Adrenal gland (tissue), 19 donors: ENCODE measurements at places on chromosomes 2 and 18. TPM values are rescaled to one million over a fixed set of nuclear protein-coding genes. Genes with fewer than 3 reads are reported as not detected.
A peak's percentile ranks its signal among the peaks of the same experiment; 100 is the strongest.

DNA sequence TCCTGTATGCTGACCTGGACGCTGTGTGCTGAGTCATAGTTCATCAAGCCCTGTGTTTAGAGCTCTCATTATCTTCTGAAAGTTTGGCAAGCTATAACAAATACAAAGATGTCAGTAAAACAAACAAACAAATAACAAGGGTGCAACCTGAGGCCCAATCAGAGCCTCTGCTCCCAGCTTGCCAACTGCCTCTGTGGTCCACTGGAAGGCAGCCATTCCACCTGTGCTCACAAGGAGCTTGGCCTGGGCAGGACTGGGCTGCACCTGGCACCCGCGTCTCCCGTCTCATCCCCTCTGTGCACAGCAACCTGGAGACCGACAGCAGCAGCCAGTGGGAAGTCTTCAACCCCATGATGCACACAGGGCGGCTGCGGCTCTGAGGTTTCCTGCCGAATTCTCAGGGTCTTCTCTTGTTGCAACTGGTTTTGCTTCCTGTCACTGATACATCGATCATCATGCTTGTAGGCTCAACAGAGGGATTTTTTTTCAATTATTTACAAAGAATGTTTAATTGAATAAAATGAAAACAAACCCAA is 97.8 kb downstream of the TMEM18 start:
- H3K4me1 ChIP-seq, result no peaks in the 10 kb centered on the region
- no peaks in the 10 kb centered on the region for H3K36me3 ChIP-seq
- H3K27me3 ChIP-seq, result no peaks in the 10 kb centered on the region

DNA sequence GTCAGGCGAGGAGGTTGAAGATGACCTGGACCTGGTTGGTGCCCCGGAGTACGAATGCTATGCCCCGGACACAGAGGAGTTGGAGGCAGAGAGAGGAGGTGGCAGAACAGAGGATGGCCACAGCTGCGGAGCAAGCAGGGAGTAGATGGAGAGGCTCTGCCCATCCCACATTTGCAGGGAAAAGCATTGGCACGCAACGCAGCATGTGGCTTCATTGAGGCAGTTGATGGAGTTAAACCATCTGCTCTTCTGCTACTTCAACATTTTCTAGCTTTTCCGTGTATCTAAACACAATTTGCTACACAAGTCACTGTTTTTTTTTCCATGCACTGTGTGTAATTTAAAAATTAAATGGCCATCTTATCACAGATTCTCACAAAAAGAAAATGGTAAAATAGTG is 11.8 kb downstream of the RBFA start:
- no peak overlapping the region for H3K4me3 ChIP-seq
- no peaks in the 10 kb centered on the region for H3K36me3 ChIP-seq
- H3K27ac ChIP-seq, result no peak overlapping the region
- no peak for DNase-seq
- H3K27me3 ChIP-seq, result no peaks in the 10 kb centered on the region

RFX8 gene
- 0.76 TPM for total RNA-seq

IL36A gene
- total RNA-seq, result not detected

CHRND gene
- total RNA-seq, result 0.19 TPM

DNA sequence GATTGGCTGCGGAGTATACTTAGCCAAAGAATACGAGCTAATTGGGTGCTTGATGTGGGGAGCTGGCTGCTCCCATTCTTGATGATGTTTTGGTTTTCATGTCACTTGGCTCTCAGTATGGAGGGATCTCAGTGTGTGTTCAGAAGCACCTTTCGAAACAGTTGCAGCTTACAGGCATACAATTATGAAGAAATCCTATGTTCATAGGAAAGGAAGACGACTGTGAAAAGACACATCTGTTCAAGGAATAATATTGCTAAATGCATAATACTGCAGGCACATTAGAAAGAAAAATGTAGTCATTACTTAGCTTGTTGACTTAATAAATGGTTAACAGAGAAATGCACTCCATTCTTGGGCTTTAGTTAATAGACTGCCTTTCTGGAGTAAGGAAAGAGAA is 4.1 kb downstream of the LRRC30 start:
- H3K27ac ChIP-seq, result no peak overlapping the region
- H3K27me3 ChIP-seq, result no peaks in the 10 kb centered on the region
- no peak for DNase-seq
- H3K36me3 ChIP-seq, result no peaks in the 10 kb centered on the region
- H3K4me3 ChIP-seq, result no peak overlapping the region
- no peaks in the 10 kb centered on the region for H3K4me1 ChIP-seq

GRCh38 chr2:191961556-191961955 is 114.7 kb upstream of the CAVIN2 start:
- H3K4me3 ChIP-seq, result no peak overlapping the region
- H3K27ac ChIP-seq, result no peak overlapping the region
- DNase-seq, result no peak
- no peaks in the 10 kb centered on the region for H3K27me3 ChIP-seq
- no peaks in the 10 kb centered on the region for H3K36me3 ChIP-seq
- H3K4me1 ChIP-seq, result no peaks in the 10 kb centered on the region

ERFE gene
- total RNA-seq, result not detected

- H3K4me3 ChIP-seq, result no peak overlapping the region
- no peaks in the 10 kb centered on the region for H3K27me3 ChIP-seq
- no peaks in the 10 kb centered on the region for H3K36me3 ChIP-seq
- H3K4me1 ChIP-seq, result peaks cover 8% of the 10 kb centered on the region
- no peak for DNase-seq
These were observed 44.8 kb downstream of the RRM2 start for GRCh38 chr2:10167316-10167715.

DNA sequence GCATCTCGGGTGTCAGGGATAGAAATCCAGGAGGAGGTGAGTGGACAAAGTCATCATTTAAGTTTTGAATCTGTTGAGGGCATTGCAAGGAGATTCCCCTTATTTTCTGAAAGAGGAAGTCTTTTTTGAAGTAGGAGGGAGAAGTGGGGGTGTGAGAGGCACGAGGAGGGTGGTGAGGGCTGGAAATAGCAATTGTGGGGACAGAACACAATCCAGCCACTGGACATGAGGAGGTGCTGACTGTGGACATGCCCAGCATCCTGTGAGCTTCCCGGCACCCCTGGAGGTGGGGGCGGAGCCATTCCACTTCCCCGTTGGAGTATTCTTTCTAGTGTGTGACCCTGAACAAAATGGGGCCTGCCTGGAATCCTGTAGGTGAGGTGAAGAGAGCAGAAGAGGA is 310.7 kb upstream of the EPAS1 start:
- no peak overlapping the region for H3K4me3 ChIP-seq
- DNase-seq, result peak; percentile 55
- no peaks in the 10 kb centered on the region for H3K36me3 ChIP-seq
- peaks cover 3% of the 10 kb centered on the region for H3K4me1 ChIP-seq
- no peaks in the 10 kb centered on the region for H3K27me3 ChIP-seq

GRCh38 chr18:62759704-62760402 is 44.5 kb downstream of the PHLPP1 start:
- no peak overlapping the region for H3K27ac ChIP-seq
- no peak overlapping the region for H3K4me3 ChIP-seq
- no peaks in the 10 kb centered on the region for H3K36me3 ChIP-seq
- H3K27me3 ChIP-seq, result no peaks in the 10 kb centered on the region
- peaks cover 10% of the 10 kb centered on the region for H3K4me1 ChIP-seq
- DNase-seq, result no peak

DNA sequence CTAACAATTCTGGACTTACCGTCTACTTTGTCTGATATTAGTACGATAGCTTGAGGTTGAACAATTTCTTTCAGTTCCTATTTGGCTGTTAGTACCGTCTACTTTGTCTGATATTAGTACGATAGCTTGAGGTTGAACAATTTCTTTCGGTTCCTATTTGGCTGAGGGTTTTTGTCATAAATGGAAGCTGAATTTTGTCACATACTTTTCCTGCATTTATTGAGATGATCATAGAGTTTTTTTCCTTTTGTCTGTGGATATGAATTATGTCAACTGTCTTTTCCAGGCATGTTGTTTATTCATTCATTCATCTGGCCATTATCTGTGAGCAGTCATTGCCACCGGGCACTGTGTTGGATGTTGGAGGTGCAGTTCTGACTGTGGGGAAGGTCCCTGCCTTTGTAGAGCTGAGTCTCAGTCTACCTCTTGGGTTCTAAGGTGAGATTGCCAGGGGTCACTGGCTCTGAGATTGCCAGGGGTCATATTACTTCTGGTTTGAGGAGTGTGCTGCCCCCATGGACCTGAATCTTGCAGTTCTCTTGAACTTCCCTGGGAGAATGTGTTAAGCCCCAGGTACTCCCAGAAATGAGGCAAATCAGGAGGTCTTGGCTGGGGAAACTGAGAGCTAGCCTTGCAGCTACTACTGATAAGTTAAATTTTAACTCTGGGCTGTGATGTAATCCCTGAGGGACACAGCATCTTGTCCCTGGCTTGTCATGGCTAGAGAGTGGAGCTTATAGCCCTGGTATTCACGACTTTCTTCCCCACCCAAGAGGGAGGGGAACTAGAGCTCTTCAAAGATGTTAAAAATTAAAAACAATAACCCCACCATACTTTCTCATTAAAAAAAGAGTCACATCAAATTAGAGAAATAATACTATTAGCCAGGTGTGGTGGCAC is 89.1 kb upstream of the MBOAT2 start:
- H3K27me3 ChIP-seq, result no peaks in the 10 kb centered on the region
- H3K27ac ChIP-seq, result no peak overlapping the region
- no peak for DNase-seq
- no peak overlapping the region for H3K4me3 ChIP-seq

DNA sequence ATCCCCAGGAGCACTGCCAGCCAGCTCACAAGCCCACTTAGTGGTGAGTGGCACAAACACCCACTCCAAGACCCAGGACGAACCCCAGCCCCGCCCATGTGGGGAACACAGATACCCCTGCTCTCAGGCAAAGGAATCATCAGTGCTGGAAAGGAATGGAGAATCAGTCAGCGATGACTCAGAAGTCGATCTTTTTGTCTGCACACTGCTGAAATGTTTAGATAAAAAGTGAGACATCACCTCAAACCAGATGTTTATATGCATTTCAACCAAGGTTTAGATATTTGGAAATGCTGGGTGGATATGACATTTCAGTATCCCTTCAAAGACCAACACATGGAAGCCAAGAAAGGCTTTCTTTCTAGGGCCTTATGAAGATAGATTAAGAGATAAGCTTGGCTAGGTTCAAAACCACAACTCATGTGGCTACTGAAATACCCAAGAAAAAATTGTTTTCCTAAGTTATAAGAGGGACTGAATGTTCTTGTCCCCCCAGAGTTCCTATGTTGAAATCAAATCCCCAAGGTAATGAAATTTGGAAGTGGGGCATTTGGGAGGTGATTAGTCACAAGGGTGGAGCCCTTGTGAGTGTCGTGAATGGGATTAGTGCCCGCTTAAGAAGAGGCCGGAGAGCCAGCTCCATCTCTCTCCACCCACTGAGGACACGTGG is 43.7 kb downstream of the POU3F3 start:
- peaks cover 9% of the 10 kb centered on the region for H3K27me3 ChIP-seq
- H3K36me3 ChIP-seq, result no peaks in the 10 kb centered on the region
- no peak overlapping the region for H3K4me3 ChIP-seq
- DNase-seq, result no peak
- H3K4me1 ChIP-seq, result no peaks in the 10 kb centered on the region
- no peak overlapping the region for H3K27ac ChIP-seq

DNA sequence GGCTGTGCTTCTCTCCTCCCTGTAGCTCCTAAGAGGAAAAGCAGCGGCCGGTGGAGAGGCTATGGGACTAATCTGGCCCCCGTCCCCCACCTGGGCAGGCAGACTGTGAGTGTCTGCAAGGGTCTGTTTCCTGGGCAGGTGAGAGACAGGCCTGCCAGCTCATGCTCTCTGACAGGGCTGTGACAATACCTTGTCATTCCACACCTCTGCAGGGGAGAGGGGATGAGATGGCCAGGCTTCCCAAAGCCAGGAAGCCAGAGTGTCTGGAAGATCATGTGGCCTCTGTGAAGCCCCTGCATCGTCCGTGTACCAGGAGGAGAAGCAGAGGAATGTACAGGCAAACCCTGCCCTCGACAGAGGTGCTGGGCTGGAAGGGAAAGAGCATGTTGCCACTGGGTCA is 142.5 kb upstream of the GATA6 start:
- H3K4me3 ChIP-seq, result no peak overlapping the region
- no peaks in the 10 kb centered on the region for H3K36me3 ChIP-seq
- no peak for DNase-seq
- H3K4me1 ChIP-seq, result peaks cover 7% of the 10 kb centered on the region
- H3K27ac ChIP-seq, result peak overlapping the region; percentile 63
- no peaks in the 10 kb centered on the region for H3K27me3 ChIP-seq

- no peak for DNase-seq
- H3K36me3 ChIP-seq, result peaks cover 76% of the 10 kb centered on the region
- peaks cover 7% of the 10 kb centered on the region for H3K4me1 ChIP-seq
These were observed 10.8 kb downstream of the XRCC5 start for GRCh38 chr2:216119986-216120385.

DNA sequence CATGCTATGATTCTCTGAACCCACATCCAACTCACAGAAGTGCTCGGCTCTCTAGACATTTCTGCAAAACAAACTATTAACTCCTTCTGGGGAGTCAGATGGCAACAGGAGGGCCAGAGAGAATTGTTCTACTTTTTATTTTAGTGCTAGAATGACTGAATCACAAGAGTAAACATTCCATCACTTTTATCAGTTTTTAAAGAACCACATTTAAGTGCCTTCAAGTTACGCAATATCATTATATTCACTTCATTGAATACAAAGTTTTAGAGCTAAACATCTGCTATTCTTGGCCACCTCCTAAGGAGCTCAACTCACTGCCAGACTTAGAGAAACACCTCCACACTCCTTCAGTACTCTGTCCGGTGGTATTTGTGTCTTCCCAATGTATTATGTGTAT is 22.4 kb downstream of the B4GALT6 start:
- no peak for DNase-seq
- H3K27ac ChIP-seq, result no peak overlapping the region
- peaks cover 4% of the 10 kb centered on the region for H3K4me1 ChIP-seq
- no peaks in the 10 kb centered on the region for H3K27me3 ChIP-seq
- H3K4me3 ChIP-seq, result no peak overlapping the region

- no peaks in the 10 kb centered on the region for H3K4me1 ChIP-seq
- H3K27ac ChIP-seq, result no peak overlapping the region
- no peaks in the 10 kb centered on the region for H3K27me3 ChIP-seq
- no peak overlapping the region for H3K4me3 ChIP-seq
- H3K36me3 ChIP-seq, result no peaks in the 10 kb centered on the region
- no peak for DNase-seq
These were observed 488.2 kb upstream of the RAB6C start for GRCh38 chr2:129491308-129491707.

LRATD1 gene
- 2.2 TPM for total RNA-seq

- peaks cover 3% of the 10 kb centered on the region for H3K27me3 ChIP-seq
- no peak for DNase-seq
These were observed 25.5 kb upstream of the TUBB6 start for GRCh38 chr18:12282442-12283039.

GRCh38 chr2:12087175-12087574 is 340.7 kb downstream of the LPIN1 start:
- no peaks in the 10 kb centered on the region for H3K4me1 ChIP-seq
- no peaks in the 10 kb centered on the region for H3K27me3 ChIP-seq
- H3K36me3 ChIP-seq, result no peaks in the 10 kb centered on the region

GRCh38 chr2:172896661-172897081 is 161.0 kb downstream of the RAPGEF4 start:
- no peak for DNase-seq
- no peaks in the 10 kb centered on the region for H3K36me3 ChIP-seq
- no peak overlapping the region for H3K27ac ChIP-seq
- H3K27me3 ChIP-seq, result no peaks in the 10 kb centered on the region
- no peak overlapping the region for H3K4me3 ChIP-seq

PCGF1 gene
- total RNA-seq, result 21.2 TPM
